ENCODE measurements at places on chromosomes 7 and 10.

- DNase-seq, result peak; percentile 39
These were observed 70.3 kb upstream of the KMT2E start for GRCh38 chr7:104943502-104944343.

GRCh38 chr10:27258492-27258837 lies 17.9 kb upstream of the ACBD5 start:
- no peak for DNase-seq

- DNase-seq, result no peak
These were observed 28.7 kb upstream of the CALU start for GRCh38 chr7:128710481-128710880.

DNA sequence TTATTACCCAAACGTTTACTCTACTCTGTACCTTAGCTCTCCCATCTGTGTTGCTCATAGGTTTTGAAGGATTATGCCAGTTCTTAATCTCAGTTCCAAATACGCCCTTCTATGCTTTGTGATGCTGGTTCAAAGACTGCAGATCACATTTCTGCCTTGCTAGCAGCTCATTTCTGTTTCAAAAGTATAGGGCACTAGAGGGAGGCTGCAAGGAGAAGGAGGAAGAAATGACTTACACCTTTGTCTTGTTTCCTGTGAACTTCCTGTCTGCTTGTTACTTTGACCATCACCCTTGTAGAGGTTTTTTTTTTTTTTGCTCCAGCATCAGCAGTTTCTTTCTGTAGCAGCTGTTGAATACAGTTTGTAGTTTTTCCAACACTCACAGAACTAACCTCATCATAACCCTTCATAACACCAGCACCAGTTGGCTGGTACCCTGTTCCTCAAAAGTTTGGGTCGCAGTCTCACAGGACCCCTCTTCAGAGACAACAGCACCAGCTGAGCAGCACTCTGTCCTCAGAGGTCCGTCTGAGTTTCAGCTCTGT lies 16.5 kb downstream of the SLK start:
- DNase-seq, result no peak

- no peak for DNase-seq
These were observed 1469.5 kb upstream of the CELF2 start for GRCh38 chr10:9547936-9548904.

DNA sequence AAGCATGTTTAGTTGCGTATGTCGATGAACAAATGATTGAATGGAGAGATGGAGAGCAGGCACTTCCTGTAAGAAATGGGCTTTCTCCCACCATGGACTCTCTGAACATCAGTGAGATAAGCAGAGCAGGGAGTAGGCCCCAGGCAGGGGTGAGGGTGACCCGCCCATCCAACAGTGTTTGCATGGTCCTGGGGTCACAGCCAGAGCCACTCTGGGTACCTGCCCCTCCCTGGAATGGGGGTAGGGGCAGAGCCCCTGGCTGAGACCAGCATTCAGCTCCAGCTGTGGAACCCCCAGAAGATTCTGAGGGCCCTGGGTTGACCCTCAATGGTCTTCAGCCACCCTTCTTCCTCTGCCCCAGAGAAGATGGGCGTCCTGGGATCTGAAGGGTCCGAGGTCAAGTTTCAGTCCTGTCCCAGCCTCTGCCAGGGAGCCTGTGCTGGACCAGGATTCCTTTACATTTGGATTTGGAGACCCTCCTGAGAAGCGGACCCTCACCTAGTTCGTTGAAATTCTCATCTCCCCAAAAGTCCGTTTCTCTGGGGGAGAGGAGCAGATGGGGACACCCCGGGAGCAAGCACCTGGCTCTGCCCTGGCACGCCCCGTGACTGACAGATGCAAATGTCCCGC lies 2.4 kb upstream of the FGF8 start:
- no peak for DNase-seq

GRCh38 chr7:94394109-94394436 lies 622 bp upstream of the COL1A2 start:
- DNase-seq, result no peak

DNA sequence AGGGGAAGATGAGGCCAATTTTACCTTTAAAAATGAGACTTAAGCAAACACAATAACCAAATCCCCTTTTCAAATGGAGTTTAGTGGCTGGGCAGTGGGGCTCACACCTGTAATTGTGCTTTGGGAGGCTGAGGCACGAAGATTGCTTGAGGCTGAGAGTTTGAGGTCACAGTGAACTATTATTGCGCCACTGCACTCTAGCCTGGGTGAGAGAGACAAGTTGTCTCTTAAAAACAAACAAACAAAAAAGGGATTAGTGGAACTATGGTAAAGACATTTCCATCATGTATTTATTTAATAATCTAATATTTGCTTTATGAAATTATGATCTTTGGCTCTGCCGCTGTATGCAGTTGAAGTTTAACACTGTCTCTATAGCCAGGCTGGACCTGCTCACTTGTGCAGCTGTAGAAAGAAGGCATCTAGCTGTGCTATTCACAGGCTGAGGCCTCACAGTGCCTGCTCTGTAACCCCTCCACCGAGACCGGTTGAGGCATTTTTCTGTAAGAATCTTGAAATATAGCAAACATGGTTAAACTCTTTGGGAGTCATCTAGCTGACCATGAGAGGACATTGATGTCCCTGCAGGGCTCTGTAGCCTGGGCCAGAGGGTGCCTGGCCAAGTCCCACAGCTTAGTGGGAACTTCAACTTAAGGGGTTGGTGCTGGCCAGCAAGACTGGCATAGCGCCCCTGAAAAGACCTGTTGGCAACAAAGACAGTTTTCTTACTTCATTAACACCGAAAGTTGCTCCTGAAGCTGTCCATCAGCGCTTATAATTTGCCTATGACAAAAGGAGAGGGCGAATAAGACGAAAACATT lies 131.8 kb downstream of the BMPER start:
- no peak for DNase-seq

- no peak for DNase-seq
These were observed 623.8 kb downstream of the SUGCT start for GRCh38 chr7:40758590-40758989.

DNA sequence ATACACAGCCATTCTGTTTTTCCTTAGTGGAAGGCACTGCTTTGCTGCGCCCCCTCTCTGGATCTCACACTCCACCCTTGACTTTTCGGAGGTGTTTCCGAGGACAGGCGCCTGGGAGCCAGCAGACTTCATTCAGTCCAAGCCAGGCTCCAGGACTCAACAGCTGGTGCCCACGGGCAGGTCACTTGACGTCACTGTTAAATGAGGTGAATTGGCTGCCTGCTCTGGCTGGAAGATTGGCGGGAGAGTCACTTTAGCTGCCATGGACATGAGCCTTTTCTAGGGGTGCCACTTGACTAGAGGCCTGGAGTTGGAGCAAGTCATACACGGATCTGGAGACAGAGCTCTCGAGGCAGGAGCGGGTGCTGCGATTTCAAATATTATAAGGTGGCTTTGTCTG lies 3.2 kb downstream of the HTRA1 start:
- no peak for DNase-seq

- DNase-seq, result no peak
These were observed 79.8 kb upstream of the NEBL start for GRCh38 chr10:20976891-20977290.

DNA sequence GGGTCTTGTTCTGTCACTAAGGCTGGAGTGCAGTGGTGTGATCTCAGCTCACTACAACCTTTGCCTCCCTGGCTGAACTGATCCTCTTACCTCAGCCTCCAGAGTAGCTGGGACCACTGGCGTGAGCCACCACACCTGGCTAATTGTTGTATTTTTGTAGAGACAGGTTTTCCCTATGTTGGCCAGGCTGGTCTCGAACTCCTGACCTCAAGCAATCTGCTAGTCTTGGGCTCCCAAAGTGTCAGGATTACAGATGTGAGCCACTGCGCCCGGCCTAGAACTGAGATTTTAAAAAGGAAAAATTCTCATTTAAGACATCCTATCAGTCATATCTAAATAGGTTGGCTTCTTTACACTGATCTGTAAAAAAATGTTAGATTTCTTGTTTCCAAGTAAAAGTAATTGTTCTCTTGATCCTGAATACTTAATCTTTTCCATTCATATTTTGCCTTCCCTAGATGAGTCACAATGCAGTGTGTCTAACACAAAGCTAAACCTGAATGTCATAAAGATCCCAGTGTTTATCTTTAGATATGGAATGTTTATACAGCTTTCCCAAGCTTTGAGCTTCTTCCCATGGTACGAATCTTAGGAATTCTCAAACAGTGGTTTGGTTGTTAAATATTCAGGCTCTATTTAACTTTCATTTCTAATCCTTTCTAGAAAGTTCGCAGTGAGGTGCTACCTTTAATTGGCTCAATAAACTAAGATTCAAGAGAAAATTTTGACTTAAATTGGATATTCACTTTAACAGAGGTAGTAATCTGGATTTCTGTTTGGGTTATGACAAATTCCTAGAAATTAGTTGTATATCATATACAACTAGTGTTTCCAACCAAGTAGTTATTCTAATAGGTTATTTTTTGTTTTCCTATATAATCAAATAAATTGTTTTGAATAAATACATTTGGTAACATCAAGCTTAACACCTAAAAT lies 12.1 kb upstream of the LAMB1 start:
- DNase-seq, result no peak

GRCh38 chr10:15585303-15585715 lies 134.4 kb downstream of the ITGA8 start:
- no peak for DNase-seq

DNA sequence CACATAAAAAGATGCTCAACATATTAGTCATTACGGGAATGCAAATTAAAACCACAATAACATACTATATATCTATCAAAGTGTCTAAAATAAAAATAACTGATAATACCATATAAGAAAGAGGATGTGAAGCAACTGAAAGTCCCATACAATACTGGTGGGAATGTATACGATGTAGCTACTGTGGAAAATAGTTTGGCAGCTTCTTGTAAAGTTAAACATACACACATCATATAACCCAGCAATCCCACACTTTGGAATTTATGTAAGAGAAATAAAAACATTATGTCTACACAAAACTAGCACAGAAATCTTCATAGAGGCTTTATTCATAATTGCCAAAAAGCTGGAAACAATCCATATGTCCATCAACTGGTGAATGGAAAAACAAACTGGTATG lies 10.5 kb upstream of the COMMD3 start:
- no peak for DNase-seq

DNA sequence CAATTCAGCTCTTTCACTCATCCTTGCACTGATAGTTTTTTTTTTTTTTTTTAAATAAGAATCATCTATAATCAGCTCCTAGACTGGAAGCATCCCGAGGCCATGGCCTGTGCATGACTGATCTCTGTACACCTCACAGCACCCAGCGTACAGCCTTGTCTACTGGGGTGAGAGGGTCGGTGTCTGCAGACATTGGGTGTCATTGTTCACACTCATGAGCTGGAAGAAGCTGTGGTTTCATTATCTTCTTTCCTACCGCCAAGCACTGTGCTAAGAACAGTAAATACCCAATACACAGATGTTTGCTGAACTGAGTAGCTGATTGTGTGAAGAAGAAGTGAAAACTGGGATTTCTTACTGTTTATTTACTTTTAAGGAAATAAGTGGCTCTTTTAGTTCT lies 123.6 kb downstream of the CLEC2L start:
- no peak for DNase-seq

DNA sequence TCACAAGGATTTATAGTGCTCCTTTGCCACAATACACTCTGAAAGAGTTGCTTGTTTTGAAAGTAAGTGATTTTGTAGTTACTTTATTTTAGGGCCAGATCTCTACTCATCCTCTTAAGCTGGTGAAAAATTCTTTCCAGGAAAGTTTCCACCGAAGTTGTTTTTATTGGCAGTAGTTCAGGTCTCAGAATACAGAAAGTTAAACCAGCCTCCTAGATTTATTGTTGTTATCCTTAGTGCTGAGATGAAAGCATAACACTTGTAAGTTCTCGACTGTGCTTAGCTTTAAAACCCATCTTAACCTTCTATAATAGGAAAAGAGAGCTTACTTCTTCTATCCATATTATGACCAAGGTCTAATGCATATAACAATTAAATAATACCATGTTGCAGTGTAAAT lies 5.5 kb downstream of the AP3M1 start:
- no peak for DNase-seq

DNA sequence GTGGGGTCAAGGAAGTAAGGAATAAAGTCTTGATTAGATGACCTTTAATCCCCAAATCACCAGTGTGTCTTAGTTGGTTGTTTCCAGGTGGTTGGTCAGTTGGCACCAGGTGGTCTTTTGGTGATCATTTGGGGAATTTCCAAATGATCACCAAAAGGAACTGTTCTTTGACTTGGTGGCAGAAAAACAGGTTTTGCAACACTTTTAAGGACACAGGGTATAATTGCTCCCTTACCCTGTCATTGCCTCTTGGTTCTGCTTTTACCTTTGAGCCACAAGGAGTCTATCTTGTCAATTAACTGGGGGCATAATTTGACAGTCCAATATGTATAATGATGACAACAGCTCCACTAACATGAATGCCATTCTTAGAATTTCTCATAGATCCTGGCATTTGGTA lies 104.2 kb downstream of the ADK start:
- no peak for DNase-seq

DNA sequence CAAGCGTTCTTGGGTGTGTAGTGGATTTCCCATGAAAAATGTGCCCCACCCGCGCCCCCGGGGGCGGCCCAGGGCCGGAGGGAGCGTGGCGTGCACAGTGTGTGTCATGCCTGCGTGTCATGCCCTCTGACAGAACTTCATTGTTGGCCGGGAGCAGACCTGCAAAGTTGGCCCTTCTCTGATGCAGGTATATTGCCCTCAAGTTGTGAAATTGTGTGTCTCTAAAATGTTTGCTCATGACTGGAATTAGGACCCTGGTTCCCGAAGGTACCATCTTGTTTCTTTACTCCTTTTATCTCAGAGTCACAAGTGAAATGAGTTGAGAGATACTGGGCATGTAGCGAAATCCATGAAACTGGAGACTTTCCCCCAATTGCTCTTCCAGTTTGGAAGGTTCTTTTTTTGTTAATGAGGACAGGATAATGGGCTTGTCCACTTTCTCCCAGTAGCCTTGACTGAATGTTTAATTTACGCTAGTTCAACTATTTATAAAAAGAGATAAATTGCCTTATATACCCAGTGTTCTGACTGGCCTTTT lies 26.2 kb downstream of the ADK start:
- peak; percentile 14 for DNase-seq

GRCh38 chr10:132387764-132388210 lies 9.2 kb upstream of the PWWP2B start:
- DNase-seq, result peak; percentile 69

DNA sequence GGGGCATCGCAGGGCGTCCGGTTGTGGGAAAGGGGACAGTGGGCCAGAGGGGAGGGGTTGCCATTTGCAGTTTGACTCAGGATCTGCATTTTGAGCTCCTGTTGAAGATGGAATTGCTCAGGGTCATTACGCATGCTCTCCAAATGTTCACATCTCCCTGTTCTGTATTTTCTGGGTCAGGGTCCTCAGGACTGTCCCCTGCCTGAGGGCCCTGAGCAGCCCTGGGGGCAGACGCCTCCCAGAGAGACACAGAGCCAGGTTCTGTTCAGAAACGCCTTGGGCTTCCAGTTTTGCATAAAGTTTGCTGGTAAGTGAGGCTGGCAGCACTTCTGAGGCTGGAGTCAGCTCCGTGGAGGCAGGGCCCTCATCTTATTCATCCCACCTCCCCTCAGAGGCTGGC lies 34.1 kb upstream of the NUB1 start:
- DNase-seq, result no peak

GRCh38 chr10:1124796-1125195 lies 68.6 kb downstream of the WDR37 start:
- DNase-seq, result no peak

- DNase-seq, result peak; percentile 52
These were observed at the start of gene SEM1 for GRCh38 chr7:96709381-96710228. Gene SEM1 (minus strand): TSS chr7:96709846. CDS start chr7:96709763, 83 bp downstream.

- DNase-seq, result no peak
These were observed 131.4 kb upstream of the BTBD16 start for GRCh38 chr10:122139627-122140170.
